BJ (cell line): ENCODE measurements at places on chromosomes 7 and 10.

DNA sequence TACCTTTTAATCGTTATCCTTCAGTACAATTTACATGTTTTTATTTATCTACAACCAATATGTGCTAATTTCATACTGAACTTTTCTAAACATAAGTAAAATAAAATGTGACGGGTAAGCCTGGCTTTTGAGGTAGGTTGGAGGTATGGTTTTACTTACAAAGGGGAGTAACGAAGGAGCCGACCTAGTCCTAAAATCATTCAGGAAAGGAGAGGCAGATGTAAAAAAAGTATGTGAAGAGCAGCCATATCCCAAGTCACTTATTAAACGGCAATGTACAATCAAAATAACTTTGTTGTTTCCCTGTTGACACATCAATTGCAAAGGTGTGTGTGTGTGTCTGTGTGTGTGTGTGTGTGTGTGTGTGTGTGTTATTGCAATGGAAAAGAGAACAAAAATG, 351.3 kb downstream of the CRPPA start:
- no peak for DNase-seq

DNA sequence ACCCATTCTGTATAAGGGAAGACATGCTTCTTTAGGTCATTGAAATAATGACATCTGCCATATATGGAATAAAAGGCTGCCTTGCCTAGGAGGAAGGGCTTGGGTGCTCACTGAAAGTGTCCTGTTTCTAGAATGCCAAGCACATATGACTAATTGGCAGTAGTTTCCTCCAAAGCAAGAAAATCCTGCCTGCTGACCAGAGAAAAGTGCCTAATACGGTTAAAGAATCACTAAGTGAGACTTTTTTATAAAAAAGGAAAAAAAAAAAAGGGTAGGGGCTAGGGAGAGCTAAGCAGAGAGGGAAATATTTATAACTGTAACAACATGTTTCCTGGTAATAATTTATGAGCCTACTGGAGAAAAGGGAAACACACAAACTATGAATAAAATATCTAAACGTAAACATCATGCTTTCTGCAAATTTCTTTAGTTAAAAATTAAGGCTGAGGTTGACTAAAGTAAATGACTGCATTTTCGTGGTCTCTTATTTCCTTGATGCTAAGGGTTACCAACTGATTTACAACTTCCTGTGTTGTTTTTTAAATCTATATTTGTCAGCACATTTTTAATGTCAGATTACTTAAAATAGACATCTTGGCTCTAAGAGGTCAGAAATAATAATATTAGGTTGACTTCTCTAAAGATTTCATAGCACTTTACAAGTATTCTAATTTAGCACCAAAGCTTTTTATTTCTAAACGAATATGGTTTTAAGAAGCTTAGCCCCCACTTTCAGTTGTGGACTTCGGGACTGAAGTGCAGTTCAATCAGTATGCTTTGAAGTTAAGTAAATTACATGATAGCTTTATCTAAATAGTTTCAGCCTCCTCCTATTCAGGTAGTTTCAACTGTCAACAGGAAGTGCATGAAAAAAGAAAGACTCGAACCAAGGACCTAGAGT, 89.6 kb downstream of the CABCOCO1 start:
- DNase-seq: no peak

GRCh38 chr7:2631946-2632732, at the start of gene TTYH3:
TTYH3 (plus strand) TSS chr7:2631986; CDS start chr7:2632156, 170 bp downstream.
- DNase-seq: no peak

DNA sequence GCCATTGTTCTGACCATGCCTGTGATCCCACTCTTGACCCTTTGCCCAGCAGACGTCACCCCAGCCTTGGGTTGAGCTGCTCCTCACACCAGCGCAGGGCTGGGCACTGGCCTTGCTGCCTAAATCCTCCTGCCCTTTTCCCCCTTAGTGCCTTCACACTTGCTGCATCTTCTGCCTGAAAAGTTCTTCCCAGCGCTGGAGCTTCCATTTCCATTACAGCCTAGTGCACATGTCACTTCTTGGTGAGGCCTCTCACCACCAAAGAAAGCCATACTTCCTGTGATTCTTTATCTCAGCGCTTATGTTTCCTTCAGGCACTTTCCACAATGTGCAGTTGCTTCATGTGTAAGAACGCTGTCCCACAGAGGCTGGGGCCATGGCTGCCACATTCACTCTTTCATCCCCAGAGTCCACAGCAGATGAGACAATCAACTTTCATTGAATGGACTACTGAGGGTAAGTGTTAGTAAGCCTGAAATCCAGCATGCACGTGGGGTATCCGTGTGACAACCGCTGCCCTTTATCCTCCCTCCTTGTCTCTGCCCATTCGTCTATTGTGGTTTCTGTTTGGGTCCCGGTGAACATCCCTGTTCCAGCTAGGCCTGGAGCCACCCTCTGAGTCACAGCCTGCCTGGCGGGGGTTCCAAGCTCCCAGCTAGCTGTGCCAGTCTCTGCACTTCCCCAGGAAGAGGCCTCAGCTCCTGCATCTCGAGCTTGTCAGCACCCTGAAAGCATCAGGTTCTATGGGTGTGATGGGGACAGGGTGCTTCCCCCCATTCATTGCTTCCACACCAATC, 37.3 kb downstream of the ADRA2A start:
- no peak for DNase-seq

- no peak for DNase-seq
Observed at GRCh38 chr10:52210161-52210560, 103.9 kb upstream of the DKK1 start.

GRCh38 chr10:132965411-132966057, 23.2 kb upstream of the CFAP46 start:
- no peak for DNase-seq

GRCh38 chr10:17146892-17147291, 17.3 kb upstream of the CUBN start:
- DNase-seq: no peak

DNA sequence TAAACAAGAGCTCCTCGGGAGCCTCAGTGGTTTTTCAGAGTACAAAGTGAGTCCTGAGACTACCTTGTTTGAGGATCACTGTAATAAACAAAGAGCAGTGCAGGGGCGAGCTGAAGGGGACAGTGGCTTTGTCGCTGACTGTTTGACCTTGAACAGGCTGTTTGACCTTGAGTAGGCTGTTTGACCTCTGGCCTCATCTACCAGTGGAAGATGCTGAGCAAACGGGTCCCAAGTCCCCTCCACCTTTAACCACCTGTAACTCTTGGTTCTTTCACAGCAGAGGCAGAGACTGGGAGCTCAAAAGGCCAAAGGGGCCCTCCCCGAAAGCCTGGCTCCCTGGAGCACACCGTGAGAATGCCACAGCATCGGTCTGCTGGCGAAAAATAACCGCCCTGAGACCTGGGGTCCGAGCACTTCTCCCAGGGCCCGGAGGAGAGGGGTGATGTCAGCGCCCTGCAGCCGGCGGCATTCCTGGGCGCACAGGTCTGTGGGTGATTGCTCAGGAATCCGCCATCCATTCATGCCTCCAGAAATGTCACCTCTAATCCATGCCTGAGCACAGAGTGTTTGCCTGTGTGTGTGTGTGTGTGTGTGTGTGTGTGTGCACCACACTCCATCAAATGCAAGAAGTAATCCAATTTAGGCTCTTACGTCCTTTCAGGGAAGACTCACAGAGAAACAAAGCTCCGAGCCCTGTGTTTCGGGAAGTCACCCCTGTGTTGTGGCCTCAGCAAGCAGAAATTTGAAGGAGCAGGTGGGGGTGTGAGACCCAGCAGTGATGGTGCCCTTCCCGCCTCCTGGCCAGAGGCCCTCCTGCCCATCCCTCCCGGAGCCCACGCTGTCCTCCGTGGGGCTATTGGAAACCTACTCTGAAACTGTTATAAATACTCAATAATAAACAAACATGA, 66.5 kb downstream of the ASB13 start:
- no peak for DNase-seq

- peak; percentile 77 for DNase-seq
Observed at GRCh38 chr7:27066148-27066547, 29.7 kb downstream of the HOXA1 start.

- DNase-seq: no peak
Observed at GRCh38 chr10:123565691-123566660, 100.2 kb upstream of the GPR26 start.

- no peak for DNase-seq
Observed at GRCh38 chr7:135536150-135536549, 21.6 kb upstream of the NUP205 start.

DNA sequence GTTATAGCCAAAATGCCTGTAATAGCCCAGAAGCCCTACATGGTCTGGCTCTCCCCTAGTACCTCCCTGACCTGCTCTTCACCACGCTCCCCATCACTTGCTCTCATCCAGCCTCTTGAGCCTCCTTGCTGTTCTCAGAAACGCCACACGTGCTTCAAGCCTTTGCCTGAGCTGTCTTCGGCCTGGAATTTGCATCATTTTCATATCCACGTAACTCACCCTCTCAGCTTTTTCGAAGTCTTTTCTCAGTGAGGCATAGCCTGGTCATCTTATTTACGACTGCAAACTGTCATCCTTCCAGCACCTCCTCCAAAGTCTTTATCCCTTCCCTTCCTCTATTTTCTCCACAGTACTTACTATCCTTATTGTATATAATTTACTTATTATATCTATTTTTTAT, 151.0 kb upstream of the AHR start:
- no peak for DNase-seq

DNA sequence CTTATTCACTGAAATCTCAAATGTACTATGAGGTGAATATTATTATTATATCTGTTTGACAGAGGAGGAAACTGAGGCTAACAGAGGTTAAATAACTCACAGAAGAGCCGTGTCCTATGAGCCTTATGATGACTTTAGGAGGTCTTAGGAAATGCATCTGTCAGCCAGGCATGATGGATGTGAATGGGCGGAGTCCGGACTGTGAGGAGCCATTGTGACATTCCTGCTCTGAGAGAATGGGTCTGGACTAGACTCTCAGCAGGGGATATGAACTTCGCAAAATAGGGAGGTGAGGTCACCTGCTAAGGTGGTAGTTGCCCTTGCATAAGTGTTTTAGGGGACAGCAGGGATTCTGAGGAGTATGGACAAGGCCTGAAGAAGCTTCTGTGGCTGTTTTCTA, 153.6 kb downstream of the TMEM178B start:
- DNase-seq: no peak

DNA sequence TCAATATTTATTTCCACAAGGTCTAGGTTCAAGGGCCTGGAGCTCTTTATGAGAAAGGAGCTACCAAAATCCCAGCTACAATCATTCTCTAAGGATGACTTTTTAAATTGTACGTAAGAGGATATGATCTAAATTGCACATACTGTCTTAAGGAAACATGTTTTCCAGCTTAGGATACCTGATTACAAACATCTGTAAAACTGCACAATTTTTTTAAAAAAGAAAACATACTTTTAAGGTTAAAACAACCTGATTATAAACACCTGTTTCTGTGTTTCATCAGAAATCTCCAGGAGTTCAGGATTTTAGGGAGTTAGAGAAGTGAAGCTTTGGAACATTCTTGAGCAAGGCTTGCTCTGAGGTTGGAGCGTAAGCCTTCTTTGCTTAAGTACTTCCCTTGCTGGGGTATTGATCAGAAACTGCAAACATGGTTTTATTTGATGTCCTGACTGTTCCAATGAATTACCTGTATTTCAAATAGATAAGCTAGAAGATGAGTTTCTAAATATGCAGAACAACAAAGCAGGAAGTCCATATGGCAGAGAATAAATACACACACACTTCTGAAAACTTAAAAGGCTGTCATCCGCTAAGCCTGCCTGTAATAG, 248.6 kb downstream of the GFRA1 start:
- DNase-seq: no peak

DNA sequence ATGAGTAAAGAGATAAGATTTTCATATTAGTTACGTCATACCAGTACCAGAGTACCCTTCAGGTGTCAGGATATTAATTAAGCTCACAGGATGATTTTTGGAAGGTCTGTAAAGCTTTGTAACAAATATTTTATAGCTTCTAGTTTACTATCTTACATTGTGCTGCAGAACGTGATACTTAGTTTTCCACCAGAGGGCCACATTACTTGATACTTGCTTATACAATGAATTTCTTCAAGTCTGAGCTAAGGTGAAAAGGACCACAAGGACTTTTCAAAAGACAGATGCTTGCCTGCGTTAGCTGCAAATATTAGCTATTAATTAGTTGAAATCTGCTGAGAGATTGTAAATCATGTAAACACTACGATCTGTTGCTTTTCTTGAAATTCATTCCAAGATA, 12.2 kb downstream of the FOXP2 start:
- DNase-seq: no peak

- DNase-seq: no peak
Observed at GRCh38 chr10:72027498-72027897, 60.9 kb downstream of the SPOCK2 start.

DNA sequence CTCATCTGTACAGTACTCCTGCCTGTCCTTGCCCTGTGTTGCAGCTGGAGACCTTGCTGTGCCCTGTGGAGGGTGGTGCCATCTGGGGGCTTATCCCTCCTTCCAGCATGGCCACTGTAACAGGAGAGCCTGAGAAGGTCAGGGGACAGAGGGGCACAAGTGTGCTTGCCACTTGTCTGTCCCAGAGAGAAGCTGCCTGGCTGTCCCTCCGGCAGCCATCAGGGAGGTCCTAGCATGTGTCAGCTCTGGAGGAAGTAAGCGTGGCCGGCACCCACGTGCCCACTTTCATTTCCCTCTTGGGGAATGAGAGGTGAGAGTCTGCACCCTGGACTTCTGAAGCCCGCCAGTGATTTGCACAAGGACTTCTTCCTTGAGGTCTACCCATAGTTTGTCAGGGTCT, 97.0 kb upstream of the PPIF start:
- no peak for DNase-seq

GRCh38 chr7:105691082-105691679, 109.9 kb upstream of the EFCAB10 start:
- DNase-seq: no peak

DNA sequence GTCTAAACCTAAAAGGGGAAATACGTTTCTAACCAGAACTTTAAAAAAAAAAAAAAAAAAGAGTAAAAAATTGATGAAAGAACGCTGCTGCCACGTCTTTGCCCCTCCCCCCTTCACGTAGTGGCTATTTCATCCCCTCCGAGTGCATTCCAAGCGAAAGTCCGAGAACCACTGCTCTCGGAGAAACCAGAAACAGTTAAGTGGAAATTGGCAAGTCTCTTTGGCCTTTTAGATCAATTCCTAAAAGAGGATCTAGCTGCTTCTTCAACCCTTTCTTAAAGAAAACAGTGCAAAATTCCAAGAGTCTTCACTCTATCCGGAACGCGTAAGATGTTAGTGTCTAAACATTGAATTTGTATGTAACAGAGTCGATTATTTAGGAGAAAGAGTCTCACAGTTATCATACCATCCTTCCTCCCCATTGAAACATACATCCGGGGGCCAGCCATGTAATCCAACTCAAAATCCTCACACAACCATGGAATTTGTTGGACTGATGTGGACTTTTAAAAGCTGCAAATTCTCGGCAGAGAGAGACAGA, 1.1 kb downstream of the P4HA1 start:
- no peak for DNase-seq

GRCh38 chr10:18666810-18667209, 7.6 kb downstream of the ARL5B start:
- DNase-seq: no peak
